NCI-H1417 (cell line): ENCODE measurements at places on chromosomes 5 and 9.

- DNase-seq: peak; percentile 80
Observed at GRCh38 chr5:4879693-4880303, 260.3 kb upstream of the ADAMTS16 start.

DNA sequence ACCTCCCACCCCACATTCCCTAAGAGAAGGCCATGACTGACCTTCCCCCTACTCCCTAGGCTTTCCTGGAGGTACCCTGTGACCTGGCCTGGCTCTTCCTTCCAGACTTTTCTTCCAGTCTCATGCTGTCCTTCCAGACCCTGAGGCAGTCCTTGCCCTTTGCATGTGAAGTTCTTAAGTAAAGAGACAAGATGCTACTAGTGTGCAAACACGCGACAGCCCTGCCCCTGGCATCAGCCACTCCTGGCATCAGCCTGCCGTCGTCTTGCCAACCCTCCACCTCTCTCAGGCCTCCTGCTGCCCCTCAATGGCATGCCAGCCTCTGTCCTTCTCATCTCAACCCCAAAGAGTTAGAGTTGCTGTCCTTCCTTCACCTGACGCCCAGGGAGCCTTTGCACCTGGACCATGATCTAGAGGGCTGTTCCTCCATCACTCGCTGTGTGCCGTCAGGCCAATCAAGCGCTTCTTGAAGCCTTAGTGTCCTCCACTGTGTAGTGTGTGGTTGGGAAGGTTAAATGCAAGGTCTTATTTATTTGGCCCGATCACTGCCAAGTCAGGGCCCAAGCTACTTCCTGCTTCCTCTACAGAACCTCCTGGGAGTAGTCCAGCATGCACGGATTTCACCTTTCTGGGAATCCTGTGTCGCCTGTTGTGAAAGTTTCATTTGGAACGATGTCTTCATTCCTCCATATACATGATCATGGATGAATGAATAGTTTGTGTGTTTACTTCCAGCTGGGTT lies 61.9 kb downstream of the WWC1 start:
- no peak for DNase-seq

DNA sequence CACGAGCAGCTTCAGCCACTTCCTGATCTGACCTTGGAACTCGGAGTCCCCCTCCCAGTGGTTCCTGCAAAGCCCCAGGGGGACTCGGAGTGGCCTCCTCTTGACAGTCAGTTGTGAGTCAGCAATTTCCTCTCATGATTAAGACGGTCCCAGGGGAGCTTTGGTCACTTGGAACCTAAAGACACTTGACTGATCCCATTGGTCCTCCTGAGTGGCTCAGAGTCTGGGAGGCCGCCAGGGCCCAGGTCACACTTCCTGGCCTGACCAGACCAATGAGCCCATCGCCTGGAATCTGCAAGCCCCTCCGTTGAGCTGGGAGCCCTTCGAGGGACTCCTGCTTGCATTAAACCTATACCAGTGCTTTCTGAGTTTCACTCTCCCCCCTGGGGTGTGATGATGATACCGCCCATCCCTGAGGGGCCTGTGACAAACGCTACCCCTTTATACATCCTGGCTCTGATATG lies 29.1 kb downstream of the TSPAN17 start:
- DNase-seq: no peak

GRCh38 chr9:103281126-103281525 lies 286.0 kb downstream of the CYLC2 start:
- no peak for DNase-seq

DNA sequence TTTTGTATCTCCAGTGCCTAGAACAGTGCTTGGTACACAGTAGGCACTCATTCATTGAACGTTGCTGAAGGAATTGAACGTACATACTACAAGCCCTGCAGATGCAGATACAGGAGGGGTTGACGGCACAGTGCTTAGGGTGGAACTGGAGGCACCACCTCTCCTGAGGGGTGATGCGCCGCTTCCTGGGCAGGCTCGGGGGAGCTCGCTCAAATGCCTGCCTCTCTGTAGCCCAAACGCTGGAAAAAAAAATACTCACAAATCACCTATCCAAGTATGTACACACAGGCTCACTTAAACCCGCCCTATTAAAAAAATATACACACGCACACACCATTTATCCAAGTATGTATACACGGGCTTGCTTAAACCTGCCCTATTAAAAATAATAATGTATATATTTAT lies 536 bp upstream of the COMMD10 start:
- no peak for DNase-seq

DNA sequence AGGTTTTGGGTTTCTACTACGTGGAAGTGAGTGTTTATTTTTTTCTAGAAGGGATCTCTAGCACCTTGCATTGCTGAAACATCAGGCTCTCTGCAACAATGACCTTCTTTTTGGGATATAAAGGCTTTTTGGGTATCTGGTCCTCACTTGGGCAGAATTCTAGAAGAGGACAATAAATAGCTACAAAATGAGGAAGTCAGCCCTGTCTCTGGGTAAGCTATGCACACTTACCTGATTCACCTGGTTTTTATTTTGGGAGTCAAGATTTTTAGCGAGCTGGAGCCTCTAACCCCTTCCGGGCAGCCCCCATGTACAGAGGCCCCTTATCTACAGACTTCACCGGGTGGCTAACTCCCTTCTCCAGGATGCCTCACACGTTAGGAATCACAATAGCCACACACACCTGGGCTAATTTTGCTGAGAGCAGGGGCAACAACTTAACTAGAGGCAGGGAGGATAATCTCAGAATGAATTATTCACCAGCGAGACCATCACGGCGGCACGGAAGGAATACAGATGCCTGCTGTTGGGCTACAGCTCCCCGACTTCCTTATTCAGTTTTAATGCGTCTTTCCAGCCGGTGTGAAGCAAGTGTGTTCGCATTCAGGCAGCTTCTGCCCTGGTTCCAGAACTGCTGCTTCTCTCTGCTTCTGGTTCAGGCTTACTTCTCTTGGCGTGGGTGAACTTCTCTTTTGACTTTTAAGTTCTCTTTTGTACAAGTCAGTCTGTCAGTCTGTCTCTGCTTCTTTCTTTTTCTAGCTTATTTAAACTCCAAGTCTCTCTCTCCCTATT lies 341.0 kb upstream of the PANK3 start:
- DNase-seq: no peak

DNA sequence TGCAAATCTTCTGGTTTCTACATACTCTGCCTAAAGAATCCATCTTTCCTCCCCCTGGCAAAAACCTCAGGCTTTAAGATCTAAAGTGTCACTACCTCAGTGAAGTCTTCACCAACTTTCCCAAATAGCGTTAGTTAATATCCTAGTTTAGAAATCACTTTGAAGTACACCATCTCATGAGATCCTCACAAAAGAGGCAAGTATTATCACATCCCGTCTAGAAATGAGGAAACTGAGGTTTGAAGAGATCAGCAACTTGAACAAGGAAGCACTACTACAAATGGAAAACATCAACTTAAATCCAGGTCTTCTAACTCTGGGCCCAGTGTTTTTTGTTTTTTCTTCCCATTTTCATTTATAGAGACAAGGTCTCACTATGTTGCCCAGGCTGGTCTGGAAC lies 4.6 kb downstream of the AP3B1 start:
- DNase-seq: no peak

DNA sequence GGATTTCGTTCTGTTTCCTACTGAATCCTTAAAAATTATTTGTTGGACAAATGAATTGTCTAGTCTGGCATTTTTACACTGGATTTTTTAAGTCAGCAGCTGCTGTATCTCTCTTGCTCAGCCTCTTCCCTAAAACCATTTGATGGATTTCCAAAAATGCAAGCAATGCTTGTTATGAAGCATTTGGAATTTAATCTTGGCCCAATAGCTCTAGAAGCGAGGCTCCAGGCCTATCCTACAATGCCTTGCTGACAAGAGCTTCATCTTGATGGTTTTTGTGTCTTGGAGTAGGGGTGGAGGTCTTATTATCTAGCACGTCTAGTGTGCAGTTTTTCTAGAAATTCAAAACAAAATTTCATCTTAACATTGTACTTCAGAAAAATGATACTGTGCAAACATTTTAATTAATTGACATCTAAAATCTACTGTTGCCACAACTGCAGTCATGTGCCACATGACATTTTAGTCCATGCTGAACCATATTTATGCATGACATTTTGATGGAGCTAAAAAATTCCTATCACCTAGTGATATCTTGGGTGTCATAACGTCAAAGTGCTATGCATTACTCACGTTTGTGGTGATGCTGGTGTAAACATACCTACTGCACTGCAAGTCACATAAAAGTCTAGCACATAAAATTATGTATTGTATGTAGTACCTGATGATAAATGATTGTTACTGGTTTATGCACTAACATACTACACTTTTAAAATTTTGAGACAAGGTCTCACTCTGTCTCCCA lies 5.9 kb upstream of the RAD23B start:
- DNase-seq: no peak

DNA sequence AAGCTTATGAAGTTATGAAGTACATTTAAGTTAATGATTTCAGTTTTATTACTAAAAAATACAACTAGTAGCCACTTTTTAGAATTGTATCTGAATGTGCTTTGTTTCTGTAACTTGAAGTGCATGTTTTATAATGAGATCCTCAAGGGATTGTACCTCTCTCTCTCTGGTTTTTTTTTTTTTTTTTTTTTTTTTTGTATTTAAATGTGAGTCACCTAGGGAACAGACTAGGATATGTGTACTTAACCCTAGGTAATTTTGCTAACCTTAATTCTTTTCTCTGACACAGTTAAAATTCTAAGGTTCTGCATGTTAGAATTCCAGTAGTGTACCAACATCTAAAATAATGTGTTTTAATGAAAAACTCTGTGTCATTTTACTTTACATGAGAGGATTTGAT lies 59.5 kb downstream of the CDC42SE2 start:
- DNase-seq: no peak

- no peak for DNase-seq
Observed at GRCh38 chr5:134935711-134936602, 31.0 kb downstream of the PCBD2 start.

DNA sequence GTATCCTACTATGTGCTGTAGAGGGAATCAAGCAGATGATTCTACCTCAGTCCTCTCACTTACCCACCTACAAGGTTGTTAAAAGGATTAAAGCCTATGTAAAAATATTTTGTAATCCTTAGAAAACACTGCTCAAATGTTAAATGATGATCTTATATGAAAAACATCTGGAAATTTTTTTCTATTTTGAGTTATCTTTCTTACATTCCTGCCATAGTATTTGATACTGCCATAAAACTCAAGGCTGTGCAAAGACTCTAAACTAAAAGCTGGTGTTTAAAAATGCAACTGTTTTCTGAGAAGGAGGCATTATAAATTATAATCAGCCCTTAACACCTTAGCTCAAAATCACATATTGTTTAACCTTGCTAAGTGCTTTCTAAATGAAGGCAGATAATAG lies 474.2 kb downstream of the PRELID2 start:
- no peak for DNase-seq

GRCh38 chr5:74328221-74328630 lies 312.3 kb downstream of the ENC1 start:
- no peak for DNase-seq

- DNase-seq: no peak
Observed at GRCh38 chr5:17680737-17681136, 46.5 kb downstream of the TAF11L14 start.

DNA sequence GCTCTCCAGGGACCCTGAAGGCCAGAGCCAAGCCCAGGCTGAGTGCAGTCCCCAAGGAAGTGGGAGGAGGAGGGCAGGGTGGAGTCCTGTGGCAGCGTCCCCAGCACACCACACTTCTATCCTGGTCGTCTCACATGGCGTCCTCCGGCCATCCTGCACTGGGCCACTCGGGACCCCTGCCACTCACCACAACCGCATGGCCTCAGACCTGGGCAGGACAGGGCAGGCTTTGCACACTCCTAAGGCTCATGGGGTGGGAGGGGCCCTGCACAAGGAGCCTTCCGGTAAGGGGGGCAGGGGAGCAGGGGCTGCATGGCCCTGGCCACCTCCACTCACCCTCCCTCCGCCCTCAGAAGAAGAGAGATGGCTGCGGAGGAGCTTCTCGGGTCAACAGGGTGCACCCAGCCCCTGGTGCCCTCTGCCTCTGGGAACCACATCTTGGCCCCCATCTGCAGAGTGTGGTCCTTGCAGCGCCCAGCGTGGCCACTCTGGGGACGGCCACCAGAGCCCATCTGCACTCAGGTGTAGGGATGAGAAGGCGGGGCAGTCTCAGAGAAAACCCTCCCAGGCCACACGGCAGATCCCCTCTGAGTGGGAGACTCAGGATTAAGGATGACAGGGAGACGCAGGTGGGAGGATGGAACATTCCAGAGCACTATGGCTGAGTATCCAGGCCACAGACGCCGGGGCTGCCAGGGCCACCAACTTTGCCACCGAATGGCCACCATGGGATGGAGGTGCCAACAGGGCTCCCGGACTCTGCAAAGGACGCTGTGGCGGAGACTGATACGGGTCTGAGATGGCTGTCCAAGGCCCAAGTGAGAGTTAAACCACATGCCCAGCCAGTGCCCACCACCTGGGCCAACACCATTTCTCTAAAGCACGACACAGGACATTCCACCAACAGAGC lies 7.6 kb downstream of the TPPP start:
- DNase-seq: no peak
